ENCODE measurements at places on chromosomes 6 and 20. TPM values are rescaled to one million over a fixed set of nuclear protein-coding genes. Genes with fewer than 3 reads are reported as not detected.

The RNF114 gene
- total RNA-seq, result 90.6 TPM

The IL20RA gene
- total RNA-seq, result not detected

The TBPL1 gene
- 40.7 TPM for total RNA-seq

The LIN28B gene
- total RNA-seq, result 0.19 TPM

The TPD52L1 gene
- 54.5 TPM for total RNA-seq

The BMP2 gene
- 0.26 TPM for total RNA-seq

The AKAP12 gene
- 24.6 TPM for total RNA-seq

The GABRR1 gene
- total RNA-seq, result not detected

The TNXB gene
- 0.37 TPM for total RNA-seq

The THEMIS gene
- not detected for total RNA-seq

The HFE gene
- 15.8 TPM for total RNA-seq

The SNX14 gene
- 87.1 TPM for total RNA-seq

The CENPQ gene
- 14.7 TPM for total RNA-seq

Measured in SK-MEL-5 (cell line).